ENCODE measurements at places on chromosomes 1 and 21.

DNA sequence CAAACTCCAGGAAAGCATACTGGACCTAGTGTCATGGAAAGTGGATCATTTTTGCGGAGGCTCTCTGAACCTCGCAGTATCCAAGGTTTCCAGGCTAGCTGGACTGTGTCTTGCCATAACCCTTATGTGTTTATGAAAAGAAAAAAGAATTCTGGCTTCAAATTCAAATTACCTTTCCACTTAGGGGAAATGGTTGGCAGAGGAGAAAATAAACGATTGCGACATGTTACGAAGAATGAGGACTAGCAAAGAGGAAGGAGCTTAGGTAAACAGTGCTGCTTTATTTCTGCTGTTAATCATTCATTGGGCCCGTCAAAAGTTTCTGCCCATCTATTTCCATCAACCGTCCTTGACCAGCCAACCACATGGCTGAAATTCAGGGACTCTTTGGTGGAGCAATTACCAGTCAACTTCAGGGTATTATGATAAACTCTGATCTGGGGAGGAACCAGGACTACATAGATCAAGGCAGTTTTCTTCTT, at the start of gene C4BPA:
Gene C4BPA, plus strand, starts transcription at position 342 of the 482 bp plus-strand sequence. CDS start 8,793 bp downstream, outside the sequence.
- no peak for DNase-seq

- no peak for DNase-seq
Measured at GRCh38 chr1:240766831-240767230, 154.9 kb upstream of the GREM2 start.

GRCh38 chr1:179012038-179012437, 13.7 kb upstream of the FAM20B start:
- DNase-seq = no peak

- DNase-seq = peak; percentile 10
Measured at GRCh38 chr1:65235867-65236805, 73.2 kb upstream of the DNAJC6 start.

GRCh38 chr1:75342786-75343185, 208.6 kb downstream of the LHX8 start:
- no peak for DNase-seq

DNA sequence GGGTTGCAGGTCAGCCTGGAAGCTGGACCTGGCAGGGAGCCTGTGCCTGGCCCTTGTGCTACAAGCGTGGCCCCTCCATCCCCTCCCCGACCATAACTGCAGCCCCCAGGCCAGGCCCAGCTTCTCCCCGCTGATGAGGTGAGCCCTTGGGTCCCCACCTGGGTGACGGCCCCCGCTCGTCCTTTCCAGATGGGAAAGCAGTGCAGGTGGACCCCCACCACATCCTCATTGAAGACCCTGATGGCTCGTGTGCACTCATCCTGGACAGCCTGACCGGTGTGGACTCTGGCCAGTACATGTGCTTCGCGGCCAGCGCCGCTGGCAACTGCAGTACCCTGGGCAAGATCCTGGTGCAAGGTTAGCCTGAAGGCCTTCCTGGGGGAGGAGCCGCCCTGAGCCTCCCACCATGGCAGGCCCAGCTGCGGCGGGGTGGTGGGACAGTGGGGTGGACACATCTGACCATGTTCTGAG, 56.9 kb downstream of the TRIM11 start:
- no peak for DNase-seq

DNA sequence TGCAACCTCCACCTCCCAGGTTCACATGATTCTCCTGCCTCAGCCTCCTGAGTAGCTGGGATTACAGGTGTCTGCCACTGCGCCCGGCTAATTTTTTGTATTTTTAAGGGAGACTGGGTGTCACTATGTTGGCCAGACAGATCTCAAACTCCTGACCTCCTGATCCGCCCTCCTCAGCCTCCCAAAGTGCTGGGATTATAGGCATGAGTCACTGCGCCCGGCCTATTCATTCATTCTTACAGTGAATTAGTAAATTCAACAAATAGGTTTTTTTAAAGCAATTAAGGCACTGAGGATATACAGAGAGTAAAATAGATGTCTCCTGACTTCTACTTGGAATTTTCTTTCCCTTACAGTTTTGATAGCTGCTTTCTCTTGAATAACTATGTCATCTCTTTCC, 43.5 kb downstream of the CDC42 start:
- DNase-seq = no peak

- peak; percentile 14 for DNase-seq
Measured at GRCh38 chr1:15400627-15401026, 9.1 kb upstream of the EFHD2 start.

- DNase-seq = no peak
Measured at GRCh38 chr1:224065455-224065854, 48.5 kb upstream of the FBXO28 start.

- no peak for DNase-seq
Measured at GRCh38 chr1:115293006-115293405, 45.0 kb downstream of the NGF start.

GRCh38 chr1:213296558-213296957, 245.5 kb downstream of the RPS6KC1 start:
- DNase-seq = no peak

- DNase-seq = no peak
Measured at GRCh38 chr1:219521325-219521724, 91.6 kb downstream of the ZC3H11B start.

DNA sequence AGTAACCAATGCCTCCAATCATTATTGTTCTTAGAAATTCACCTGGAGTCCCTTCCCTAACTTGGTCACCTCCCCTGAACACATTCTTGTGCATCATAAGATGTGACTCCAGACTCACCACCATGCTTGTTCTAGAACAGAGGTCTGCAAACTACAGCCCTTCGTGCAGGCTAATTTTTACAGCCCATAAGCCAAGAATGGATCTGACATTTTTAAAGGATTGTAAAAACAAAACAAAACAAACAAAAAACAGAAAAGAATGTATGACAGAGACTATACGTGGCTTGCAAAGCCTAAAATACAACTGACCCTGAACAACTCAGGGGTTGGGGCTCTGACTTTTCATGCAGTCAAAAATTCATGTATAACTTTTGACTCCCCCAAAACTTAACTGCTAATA, 6.2 kb upstream of the HIVEP3 start:
- no peak for DNase-seq

GRCh38 chr1:42941640-42942330, 16.9 kb downstream of the SLC2A1 start:
- no peak for DNase-seq

DNA sequence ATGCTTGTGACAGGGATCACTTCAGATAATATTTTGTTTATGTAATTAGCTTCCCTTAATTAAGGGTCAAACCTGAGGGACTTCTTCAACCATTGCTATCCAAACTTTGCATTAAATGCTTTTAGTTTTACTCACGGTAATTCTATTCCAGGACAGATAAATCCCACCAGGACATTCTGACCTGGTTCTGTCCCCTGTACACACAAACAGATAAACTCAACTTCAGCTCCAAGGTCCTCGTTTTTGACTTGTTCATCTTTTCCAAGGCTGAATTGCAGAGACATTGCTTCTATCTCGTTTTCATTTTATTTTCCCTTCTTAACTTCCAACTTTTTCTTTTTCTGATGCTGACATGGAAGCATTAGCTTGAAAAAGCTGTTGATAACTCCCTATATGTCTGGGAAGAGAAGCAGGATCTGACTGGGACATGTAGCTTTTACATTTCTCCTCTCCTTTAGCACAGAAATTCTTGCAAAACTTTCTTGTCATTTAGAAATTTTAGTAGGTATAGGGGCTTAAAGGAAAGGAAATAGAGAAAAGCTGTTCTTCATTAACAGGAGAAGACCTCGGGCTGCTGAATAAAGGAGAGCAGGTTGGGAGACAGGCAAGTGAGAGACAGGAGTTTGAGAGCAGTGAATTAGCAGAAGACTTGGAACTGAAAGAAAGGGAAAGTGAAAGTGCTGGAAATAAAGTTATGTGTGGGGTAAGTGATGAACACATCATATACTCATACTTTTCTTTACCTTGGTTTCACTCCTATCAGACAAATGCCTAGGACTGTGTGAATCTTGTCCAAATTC, 231.7 kb upstream of the B3GALT2 start:
- no peak for DNase-seq

DNA sequence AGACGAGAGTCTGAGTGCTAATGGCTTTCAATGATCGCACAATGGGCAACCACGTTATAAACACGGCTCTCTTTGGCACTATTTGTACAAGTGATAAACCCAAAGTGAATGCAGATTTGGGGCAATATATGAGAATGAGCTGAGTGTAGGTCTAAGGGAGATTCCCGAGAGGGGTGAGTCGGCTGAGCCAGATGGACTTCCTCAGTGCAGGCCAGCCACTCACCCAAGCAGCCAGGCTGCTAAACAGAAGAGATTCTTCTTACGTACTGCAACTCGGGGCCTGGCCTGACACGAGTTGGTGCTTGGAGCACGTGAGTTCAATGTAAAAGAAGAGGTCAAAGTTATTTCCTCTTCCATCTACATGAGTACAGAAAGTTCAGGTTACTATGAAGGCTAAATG, 6.2 kb upstream of the MIXL1 start:
- no peak for DNase-seq

DNA sequence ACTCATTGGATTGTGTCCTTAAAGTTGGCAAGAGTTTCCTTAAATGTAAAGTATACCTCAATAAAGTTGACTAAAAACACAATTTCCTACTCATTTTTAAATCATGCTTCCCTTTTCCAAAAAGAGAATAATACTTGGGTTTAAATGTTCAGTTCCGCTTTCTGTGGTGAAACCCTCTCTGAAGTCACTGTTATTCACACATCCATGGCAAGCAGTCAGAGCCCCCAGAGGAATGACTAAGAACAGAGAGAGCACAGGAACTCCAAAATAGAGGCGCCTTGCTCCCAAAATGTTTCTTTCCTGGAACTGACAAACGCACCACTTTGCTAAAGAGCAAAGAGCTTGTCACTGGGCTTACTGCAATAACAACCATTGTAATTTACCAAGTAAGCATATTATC, 142.5 kb downstream of the TIAM1 start:
- no peak for DNase-seq

GRCh38 chr1:171109966-171110365, 19.3 kb downstream of the FMO3 start:
- DNase-seq = no peak

DNA sequence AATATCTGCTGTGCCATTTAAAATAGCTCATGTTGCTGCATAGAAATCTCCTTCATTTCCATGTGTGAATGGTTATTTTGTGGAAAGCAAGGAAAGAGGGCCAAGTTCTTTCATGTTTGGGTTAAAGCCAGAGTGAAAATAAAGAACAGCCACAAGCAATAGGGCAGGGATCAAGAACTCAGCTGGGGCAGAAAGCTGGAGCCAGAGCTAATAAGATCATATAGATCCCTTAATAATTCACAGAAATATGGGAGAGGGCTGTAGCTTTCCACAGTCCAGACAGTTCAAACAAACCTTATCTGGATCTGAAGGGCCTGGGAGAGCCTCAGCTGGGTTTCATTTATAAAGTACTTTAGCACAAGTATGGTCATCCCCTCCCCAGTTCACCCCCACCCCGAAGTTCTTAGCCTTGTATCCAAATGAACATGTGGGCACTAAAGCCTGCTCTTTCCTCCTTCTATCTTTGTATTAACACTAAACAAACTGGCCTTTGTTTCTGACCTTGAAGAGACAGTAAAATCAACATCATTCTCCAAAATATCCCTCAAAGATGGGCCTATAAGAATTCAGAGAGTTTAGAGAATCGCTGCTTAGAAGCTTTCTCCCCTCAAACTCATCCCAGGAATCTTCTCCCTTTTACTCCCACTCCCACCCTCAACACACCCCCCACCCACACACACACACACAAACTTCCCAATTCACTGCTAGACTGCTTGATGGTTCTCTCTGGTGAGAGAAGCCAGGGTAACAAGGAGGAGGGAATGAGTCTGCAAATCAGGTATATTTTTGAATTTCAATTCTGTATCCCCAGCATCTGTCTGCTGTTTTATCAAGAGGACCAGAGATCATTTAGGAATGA, 41.7 kb downstream of the UTP25 start:
- no peak for DNase-seq

- no peak for DNase-seq
Measured at GRCh38 chr1:198577444-198577843, 37.0 kb upstream of the ATP6V1G3 start.

DNA sequence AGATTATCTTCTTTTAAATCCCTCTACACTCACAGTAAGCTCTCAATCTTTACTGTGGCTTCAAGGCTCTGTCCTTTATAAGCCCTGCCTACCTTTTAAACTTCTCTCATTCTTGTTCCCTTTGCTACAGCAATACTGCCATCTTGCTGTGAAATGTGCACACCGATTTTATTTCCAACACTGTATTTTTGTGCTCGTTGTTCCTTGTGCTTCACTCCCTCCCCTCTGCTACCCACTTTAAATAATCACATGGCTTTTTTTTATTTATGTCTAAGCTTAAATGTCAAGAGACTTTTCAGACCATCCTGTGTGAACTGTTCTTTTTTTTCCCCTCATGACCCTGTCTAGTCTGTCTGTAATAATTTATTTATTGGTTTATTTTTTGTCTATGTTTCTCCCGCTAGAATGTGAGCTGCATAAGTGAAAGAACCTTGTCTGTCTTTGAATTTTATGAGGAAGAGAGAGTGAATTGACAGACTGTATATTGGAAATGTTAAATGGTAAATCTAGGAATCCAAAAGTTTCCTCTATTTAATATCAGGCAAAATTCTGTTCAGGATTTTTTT, 45.7 kb downstream of the ABCD3 start:
- DNase-seq = no peak

DNA sequence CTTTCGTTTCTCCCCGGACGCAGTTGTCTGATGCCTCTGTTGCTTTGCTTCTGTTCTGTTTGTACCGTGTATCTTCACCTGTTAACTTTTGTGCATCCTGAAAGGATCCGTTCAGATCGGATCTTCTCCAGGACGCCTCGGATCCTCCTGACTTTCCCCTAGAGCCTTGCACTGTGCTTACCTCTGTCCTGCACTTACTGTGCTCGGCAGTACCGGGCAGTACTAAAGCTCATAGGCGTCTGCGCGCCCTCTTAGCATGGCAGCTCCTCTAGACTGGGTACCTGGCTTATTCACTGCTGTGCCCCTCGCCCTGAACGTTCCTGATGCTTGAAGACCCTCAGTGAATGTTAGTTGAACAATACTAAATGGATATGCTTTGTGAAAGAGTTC, 934 bp downstream of the SCP2 start:
- DNase-seq = no peak

DNA sequence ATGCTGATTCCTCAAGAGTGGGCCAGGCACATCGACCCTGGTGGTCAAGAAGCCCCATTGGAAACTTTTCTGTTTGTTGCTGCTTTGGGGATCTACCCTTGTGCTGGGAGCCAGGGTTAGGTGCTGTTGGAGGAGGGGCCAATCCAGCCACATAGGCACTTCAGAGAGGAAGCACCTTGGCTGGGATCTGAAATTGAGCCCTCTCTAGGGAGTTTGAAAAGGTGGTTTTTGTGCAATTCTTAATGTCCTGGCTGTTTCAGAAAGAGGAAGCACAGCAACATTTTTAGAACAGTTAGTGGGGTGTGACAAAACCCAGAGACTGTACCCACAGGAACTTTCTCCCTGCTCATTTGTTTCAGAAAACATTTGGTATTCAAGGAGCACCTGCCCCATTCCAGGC, 17.2 kb upstream of the BEND5 start:
- DNase-seq = no peak

- no peak for DNase-seq
Measured at GRCh38 chr21:18951271-18952038, 547.9 kb upstream of the TMPRSS15 start.

GRCh38 chr1:100302739-100303138, 36.7 kb downstream of the RTCA start:
- DNase-seq = no peak

- no peak for DNase-seq
Measured at GRCh38 chr1:230249695-230250480, 176.2 kb downstream of the PGBD5 start.
